Nucleus accumbens (tissue), 56 donors: ENCODE measurements at places on chromosomes 16 and 17.
A peak's percentile ranks its signal among the peaks of the same experiment; 100 is the strongest.

- DNase-seq: no peak
These were observed 13.5 kb downstream of the SLC38A7 start for GRCh38 chr16:58670946-58671583.

DNA sequence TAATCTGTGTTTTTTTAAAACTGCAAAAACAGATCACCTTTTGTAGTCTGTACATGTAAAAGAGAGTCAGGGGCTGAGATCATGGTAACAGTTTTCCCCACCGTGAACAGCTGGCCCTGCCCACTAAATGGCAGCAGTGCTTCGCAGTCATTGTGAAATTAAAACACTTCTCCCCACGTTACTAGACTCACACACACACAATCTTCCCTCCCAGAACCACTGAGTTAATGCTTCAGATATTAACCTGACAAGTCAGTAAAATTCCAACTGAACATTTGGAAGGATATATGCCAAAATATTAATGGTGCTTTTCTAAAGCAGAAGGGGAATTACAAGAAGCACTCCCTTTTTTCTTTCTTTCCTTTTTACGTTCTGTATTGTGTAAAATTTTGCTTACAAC, 1.2 kb upstream of the CD300LG start:
- no peak for DNase-seq

DNA sequence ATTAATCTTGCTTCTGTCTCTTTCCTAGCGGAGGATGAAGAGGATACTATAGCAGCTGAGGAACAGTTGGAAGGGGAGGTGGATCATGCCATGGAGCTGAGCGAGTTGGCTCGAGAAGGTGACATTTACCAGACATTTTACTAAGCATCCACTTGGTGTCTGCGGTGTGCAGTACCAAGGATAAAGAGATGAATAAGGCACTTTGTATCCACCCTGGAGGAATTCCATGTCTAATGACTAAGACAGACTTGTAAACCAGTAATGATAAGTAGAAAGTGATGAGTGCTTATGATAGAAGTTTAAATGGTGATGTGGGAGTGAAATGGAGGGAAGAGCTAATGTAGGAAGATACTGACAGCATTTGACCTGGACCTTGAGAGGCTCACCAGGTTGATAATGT, 12.0 kb downstream of the SRCAP start:
- DNase-seq: no peak

GRCh38 chr16:88340755-88341150, 42.0 kb upstream of the ZNF469 start:
- no peak for DNase-seq

DNA sequence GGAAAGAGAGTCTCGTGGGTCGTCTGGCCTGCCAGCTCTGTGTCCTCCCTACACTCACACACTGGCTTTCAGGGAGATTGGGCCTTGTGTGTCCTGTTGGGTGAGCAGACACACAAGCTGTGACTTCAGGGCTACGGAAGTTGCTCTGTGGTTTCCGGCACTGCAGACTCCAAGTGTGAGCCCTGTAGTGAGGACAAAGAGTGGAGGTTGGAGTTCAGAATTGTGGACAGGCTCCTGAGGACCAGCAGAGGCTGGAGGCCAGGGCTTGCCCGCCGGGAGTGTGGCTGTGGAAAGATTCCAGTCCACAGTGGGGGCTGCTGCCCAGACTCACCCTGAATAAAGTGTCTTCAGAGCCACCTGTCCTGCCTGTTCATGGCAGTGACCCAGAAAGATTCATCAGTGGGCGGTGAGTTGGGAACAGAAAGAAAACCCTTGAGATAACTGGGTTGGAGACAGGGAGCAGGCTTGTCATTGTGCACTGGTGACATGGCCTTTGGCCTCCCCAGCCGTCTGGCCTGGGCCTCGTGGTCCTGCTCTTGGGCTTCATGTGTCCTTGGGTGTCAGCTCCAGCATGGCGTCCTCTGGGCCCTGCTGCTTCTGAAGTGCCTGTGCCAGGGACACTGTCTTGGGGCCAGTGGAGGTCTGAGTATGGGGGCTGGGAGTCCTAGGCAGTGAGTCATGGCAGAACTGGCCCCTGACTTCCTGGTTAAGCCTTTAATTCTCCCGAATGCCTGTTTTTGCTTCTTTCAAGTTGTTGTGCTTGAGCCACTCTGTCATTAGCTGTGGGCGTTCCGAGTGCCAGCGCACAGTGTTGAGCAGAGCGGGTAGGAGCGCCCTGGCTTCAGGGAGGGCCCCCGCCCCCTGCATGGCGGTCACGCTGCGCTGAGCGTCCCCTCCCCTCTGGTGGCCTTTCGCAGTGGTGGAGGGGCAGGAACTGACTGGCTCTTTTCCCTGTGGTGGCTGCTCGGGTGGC, 19.9 kb upstream of the ZNF750 start:
- peak; percentile 18 for DNase-seq

DNA sequence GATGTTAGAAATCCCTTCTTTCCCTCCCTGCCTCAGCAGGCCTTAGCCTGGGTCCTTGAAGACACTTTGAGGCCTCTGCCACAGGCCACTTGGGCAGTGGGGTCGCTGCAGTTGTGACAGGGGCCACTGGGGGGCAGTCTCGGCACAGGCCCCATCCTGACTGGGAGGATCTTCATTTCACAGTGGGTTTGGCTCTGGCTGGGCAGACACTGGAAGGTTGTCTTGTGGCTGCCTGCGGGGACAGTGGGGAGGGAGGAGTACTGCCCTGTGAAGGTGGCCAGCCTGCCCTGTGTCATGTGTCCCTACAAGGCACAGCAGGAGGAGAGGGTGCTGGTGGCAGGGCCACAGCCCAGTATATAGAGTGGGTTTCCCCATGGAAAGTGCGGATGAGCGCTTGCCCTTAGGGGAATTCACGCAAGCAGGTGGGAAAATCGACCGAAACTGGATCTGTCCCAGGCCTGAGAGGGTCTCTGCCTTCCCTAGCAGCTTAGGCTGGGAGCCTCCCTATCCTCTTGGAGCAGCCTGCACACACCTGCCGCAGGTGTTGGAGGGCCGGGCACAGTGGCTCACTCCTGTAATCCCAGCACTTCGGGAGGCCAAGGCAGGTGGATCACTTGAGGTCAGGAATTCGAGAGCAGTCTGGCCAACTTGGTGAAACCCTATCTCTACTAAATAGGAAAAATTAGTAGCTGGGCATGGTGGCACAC, 28.8 kb downstream of the GINS2 start:
- peak; percentile 63 for DNase-seq

- no peak for DNase-seq
These were observed 25.0 kb upstream of the RSL1D1 start for GRCh38 chr16:11876306-11876705.

DNA sequence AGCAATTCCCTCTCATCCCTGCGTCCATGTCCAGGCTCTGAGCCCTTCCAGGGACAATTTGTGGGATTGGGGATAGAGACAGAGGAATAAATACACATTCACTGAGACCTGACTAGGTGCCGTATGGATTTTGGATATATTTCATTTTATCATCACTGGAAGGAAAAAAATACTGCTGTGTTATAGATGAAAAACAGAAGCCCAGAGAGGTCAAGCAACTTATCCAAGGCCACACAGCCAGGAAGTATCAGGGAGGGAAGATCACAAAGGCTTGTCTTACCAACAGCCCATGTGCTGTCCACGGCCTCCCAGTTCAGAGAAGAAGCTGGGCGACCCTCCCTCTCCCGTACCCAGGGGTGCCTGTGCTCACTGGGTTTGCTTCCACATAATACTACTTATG, 6.1 kb upstream of the HAP1 start:
- no peak for DNase-seq

GRCh38 chr17:39660397-39661385, 4.5 kb upstream of the TCAP start:
- DNase-seq: no peak

DNA sequence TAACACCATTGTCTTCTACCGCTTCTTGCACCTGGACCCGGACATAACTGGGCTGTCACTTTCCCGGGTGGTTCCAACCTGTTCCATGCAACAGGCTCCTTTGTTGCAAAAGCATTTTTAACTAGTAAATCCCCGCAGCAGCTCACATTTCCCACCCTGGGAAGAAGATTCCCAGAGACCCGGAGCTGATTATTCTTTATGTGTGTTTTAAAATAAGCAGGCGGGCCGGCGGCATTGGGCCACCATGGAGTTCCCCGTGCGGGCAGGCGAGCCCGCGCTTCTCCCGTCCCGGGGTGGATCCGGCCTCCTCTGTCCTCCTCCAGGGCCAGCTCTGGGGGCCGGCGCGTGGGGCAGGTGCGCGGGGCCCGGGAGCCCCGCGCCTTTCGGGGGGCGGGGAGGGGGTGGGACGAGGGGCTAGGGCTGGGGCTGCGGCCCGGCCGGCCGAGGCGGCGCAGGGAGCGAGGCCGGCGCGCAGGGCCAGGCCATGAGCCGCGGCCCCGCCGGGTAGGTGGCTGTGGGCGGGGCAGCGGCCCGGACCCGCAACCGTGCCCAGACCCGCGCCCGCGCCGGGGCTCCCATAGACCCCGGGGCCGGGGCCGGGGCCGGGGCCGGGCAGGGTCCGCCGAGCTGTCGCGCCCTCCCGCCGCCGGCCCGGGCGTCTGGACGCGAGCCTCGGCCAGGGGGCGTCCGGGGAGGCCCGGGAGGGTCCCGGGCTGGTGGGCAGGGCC, 1.7 kb downstream of the CRAMP1 start:
- DNase-seq: no peak

DNA sequence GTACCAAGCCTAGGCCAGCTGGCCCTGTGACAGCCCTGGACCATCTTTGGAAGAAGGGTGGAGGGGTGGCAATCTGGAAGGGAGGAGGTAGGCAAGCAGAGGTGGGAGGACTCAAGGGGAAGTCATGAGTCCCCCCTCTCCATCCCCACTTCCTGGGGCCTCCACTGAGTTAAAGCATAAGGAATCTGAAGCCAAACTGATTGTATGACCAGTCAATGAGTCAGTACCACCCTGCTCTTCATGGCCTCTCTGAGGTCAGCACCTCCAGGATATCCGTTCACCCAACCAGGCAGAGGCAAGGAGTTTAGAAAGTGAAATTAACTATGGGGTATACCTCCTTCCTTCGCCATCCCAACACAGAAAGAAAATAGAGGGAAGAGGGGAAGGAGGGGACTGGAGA, 272.7 kb downstream of the SOX9 start:
- DNase-seq: no peak
